Stimulated activated CD4-positive, alpha-beta T cell treated with anti-CD3 and anti-CD28 coated beads, Interleukin-15, amount 100 ng/mL, for 1 hour (primary cell): ENCODE measurements at places on chromosomes 2 and 18.

DNA sequence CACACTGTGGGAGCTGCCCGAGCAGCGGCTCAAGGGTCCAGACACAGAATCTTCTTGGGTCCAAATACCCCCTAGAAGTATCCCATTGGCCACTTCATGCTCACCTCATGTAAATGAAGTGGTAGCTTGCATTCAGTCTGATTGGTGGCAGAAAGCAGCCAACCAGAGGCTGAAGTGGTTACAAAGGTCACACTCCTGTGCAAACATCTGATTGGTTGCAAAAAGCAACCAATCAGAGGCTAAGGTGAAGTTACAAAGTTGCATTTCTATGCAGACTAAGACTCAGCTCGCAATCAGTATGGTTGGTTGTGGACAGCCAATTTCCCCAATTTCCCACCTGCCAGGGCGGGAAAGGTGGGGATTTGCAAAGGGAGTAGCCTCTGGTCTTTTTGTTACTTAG, 94.3 kb downstream of the DGKD start:
- no peak for DNase-seq

DNA sequence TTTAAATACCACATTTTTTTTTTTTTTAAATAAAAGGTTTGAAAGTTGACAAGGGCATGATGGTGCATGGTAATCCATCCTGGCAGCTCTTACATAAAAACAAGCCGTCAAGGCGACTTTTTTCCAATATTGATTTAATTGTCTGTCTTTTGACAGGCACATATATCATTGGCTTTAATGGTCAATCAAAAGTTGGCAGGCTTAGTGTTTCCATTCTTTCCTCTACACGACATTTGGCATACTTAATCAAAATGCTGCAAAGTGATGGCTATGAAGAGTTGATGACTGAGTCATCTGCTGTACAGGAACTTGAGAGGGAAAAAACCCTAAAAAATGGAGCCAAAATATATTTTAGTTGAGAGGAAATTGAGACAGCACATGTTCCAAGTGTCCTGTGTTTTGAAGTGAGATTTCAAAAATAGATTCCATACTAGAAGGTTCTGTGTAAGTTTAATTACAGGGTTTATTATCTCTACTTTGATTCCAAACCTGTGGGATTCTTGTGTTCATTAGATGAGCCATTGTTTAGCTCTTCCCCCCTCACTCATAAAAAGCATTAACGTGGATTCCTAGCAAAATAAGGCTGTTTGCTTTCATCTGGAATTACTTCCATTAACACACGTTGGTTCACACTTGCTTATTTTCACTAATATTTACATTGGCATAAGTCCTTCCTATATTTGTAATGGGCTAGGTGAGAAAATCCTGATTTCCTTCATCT, 3.2 kb downstream of the TSHZ1 start:
- DNase-seq = no peak

DNA sequence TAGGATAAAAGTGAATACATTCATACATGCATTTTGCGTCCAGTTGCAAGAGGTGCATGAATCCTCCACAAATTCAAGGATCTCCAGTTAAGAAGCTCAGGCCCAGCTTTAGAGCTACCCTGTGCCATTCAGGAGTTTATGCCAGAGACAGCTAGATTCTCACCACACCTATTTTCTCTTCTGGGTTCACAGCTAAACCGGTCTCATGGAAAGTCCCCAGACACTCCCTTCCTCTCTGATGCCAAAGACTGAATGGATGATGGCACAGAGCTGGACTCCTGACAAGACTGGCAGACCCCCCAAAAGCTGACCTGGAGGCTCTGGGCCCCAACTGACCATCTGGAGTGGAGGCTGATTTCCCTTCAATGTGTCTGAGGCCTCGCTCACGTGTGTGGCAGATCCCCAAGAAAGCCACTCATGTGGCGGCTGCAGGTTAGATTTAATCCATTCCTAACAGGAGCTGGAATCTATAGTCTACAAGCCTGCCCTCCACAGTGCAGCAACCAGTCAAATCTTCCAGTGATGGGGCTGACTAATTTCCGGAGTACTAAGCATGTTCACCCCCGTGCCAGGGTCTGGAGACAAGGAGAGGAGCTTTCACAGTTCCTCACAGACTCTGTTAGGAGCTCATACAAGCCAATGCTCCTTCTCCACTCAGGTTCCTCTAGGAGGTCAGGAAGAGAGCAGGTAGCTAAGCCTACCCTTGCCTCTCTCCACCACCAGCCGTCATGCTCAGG, 257.1 kb downstream of the BCL11A start:
- no peak for DNase-seq

- DNase-seq = no peak
Measured at GRCh38 chr2:207926133-207926988, 99.0 kb downstream of the PLEKHM3 start.

DNA sequence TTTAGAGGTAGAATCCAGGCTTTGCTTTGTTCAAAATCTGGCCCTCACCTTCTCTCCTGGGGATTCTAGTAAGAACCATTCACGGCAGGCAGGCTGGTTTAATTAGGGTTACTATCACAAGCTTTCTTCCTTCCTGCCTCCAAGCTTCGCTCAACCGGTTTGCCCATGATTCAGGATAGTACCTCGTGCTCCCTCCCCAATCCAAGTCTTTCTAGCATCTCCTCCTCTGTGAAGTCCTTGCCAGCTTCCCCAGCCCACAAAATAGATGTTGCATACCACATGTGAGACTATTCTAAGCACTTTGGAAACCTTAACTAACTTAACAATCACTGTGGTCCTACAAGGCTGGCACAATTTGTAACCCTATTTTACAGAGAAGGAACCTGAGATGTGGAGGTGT, 135.1 kb downstream of the SOCS6 start:
- DNase-seq = no peak
